Stimulated activated CD8-positive, alpha-beta memory T cell treated with anti-CD3 and anti-CD28 coated beads, Interleukin-2, amount 100 ng/mL, for 48 hours (primary cell): ENCODE measurements at places on chromosomes 12 and 14.

DNA sequence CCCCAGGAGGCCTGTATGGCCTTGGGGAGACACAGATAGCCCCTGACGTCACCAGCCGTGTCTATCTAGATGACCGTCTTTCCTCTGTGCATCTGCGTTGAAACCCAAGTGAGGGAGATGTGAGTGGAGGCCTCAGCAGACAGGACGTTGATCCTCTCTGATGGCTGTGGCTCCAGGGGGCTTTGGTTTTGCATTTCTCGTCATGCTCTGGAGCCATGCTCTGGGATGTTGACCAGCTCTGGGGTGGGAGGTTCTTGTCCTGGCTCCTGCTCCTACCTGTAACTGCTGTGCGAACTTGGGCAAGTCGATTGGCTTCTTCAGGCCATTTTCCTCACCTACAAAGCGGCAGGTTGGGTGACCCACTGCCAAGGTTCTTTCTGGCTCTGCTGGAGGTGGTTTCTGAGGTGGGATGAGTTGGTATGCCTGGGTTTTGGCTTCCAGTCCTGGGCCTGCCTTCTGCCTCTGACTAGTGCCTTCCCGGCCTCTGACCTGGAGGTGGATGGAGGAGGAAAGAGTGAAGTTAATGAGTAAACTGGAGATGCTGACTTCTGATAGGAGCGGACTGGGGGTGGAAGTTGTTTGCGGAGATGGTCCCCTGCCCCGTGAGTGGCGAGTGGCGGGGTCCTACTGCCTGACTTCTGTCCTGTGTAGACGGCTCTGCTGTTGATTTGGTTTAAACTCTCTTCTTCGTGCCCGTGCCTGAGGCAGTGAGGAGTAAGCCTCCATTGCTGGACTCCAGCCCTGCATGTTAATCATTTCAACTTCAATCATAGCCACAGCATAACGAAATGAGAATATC, 8.4 kb downstream of the TSPAN9 start:
- no peak for DNase-seq

GRCh38 chr14:70378696-70379095, 19.2 kb upstream of the COX16 start:
- DNase-seq: no peak

GRCh38 chr14:37969511-37969979, 238.2 kb upstream of the SSTR1 start:
- no peak for DNase-seq

GRCh38 chr12:65825507-65826352, 1.4 kb downstream of the HMGA2 start:
- DNase-seq: no peak

DNA sequence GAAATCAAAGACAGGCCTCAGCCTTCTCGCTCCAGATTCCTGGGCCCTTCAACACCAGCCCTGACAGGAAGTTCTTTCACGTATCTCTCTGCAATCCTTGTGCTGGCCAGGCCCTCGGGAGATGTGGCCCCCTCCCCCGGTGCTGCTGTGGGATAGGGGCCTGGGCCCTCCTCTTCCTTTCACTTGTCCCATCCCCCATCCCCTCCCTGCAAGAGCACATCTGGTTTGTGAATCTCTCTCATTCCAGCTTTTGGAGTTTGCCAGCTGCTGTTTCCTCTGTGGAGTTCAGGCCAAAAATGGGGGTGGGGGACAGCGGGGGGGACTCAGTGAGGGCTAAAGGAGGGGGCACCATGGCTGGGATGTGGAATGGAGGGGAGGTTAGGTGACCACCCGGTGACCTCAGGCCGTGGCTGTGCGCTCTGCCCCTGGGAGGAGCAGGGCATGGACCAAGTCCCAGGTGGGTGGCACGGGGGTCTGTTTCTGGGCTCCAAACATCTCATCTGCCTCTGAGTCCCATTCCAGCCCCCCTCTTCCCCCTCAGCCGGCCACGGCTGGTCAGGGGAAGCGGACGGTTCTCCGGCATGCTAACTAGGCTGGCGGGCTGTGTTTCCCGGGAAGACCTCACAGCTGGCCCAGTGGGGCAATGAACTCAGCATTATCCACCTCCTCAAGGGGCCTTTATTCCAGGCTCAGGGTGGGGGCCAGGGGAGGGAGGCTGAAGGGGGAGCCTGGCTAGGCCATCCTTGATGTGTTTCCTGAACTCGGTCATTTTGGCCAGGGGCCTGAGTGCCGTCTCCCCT, 7.4 kb downstream of the LRP1 start:
- DNase-seq: no peak

GRCh38 chr14:58787592-58787991, 149.8 kb downstream of the DACT1 start:
- DNase-seq: no peak

DNA sequence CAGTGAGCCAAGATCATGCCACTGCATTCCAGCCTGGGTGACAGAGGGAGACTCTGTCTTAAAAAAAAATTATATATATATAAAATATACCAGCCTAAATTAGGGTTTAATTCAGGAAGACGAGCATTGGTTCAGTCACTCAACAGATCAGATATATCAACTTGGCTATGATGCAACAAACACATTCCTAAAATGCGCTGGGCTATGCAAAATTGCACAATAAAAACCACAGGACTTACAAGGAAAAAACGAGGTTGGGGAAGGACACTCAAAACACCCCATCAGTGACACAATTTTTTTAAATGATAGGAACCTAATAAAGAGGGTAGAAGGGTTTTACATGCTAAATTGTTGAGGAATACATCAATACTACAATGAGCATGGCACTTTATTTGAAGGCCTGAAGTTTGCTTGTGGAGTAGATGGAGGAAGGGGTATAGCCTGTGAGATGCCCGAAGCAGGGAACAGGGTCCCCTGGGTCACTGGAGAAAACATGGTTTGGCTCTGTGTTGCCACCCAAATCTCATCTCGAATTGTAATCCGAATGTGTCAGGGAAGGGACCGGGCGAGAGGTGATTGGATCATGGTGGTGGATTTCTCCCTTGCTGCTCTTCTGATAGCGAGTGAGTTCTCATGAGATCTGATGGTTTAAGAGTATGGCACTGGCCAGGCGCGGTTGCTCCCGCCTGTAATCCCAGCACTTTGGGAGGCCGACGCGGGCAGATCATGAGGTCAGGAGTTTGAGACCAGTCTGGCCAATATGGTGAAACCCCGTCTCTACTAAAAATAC, 71.2 kb downstream of the TNFAIP2 start:
- no peak for DNase-seq

GRCh38 chr12:124086299-124086898, 113.4 kb downstream of the ZNF664 start:
- no peak for DNase-seq

GRCh38 chr12:67299526-67299925, 30.4 kb downstream of the CAND1 start:
- DNase-seq: no peak

- DNase-seq: no peak
Measured at GRCh38 chr14:38201137-38201828, 6.4 kb upstream of the SSTR1 start.

- DNase-seq: no peak
Measured at GRCh38 chr12:128009108-128009507, 257.9 kb upstream of the TMEM132C start.

DNA sequence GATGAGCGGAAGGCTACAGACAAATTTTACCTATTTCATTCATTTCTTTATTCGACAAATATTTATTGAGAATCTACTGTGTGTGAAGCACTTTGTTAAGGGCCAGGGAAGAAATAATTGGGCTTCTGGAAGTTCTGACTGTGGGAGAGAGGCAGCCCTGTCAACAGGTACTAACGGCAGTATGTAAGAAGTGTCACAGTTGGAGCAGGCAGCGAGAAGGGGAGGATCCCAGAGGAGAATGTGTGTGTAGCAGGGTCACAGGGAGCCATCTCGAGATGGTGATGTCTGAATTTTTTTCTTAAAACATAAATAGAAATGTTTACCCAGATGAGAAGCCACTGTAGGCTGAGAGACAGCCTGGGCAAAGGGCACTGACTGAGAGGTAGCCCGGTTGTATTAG, 163.3 kb upstream of the SLC38A2 start:
- no peak for DNase-seq

DNA sequence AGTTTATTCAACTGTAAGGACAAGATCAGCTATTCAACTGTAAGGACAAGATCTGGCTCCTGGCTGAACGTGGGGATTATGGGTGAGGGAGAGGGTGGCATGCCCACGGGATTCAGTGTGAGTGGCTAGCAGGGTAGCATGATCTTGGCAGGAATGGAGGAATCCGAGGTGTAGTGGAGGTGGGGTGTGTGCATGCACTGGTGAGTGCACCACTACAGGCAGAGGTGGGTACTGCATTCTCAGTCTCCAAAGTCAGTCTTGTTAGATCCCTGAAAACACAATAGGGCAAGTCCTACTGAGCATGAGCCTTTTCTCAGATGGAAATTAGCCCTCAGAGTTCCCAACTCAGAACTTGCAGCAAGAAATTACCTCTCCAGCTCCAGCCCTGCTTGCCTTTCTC, 32.2 kb upstream of the DCD start:
- DNase-seq: no peak

- peak; percentile 95 for DNase-seq
Measured at GRCh38 chr12:100200463-100201181, at the start of gene ACTR6. Gene ACTR6, plus strand, starts transcription at chr12:100200815. Its CDS starts 37 bp downstream, at chr12:100200852.

GRCh38 chr12:89695830-89696229, 12.8 kb downstream of the ATP2B1 start:
- DNase-seq: no peak

DNA sequence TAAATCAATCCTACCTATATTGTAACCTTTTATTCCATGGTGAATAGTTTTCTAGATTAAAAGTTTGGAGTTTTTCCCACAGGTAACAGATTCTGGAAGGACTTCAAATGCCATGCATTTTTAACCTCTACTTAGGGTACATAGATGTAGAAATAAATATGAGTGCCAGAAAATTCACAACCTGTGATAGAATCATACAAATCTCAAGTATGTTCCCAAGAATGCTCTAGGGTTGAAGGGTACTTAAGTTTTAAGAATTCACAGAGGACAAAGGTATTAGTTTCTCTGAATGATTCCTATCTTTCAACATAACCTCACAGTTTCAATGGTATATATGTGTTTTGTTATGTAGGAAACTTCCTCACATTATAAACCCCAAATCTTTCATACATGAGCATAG, 511.3 kb downstream of the TMEM117 start:
- no peak for DNase-seq

DNA sequence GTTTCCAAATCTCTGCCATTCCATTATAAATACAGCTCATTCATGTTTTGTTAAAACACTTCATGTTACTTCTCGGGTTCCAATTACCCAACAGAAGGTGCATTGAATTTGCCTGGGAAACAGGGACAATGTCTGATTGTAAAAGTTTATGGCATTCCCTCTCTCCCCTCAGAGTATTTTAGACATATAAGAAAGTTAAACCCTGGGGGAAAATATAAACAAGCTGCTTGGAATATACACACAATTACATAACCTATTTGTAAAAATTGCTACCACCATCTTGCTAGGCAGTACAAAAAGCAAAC, 60.0 kb downstream of the BTG1 start:
- no peak for DNase-seq

GRCh38 chr14:91477388-91477787, 32.7 kb downstream of the PPP4R3A start:
- no peak for DNase-seq

DNA sequence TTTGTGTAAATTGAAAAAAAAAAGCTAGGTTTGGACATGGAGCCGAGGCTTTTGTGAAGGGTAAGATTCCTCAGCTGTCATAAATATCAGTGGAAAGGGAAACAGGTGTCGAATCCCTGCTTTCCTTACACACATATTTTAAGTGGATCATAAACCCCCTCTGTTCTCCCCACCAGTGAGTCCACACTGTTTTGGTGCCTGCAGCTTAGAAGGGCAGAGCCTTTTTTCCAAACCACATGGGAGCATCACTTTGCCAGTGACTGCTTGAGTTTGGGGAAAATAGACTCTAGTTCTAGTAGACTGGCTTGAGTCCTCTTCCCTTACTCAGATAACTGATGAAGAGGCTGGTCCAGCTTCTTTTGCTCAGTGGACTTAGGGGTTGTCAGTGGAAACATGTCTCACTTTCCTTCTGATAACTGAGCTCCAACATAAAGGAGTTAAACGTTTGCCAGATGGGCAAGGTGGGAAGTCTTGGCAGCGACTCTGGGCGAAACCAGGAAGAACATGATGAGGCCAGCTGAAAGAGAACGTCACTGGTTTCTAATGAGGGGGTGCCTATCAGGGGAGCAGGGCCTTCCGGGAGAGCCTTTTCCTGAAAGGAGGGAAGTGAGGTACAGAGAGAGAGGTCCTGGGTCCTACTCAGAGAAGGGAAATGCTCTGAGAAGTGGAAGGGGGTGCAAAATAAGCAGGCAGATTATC, 168.1 kb upstream of the PARP11 start:
- no peak for DNase-seq

DNA sequence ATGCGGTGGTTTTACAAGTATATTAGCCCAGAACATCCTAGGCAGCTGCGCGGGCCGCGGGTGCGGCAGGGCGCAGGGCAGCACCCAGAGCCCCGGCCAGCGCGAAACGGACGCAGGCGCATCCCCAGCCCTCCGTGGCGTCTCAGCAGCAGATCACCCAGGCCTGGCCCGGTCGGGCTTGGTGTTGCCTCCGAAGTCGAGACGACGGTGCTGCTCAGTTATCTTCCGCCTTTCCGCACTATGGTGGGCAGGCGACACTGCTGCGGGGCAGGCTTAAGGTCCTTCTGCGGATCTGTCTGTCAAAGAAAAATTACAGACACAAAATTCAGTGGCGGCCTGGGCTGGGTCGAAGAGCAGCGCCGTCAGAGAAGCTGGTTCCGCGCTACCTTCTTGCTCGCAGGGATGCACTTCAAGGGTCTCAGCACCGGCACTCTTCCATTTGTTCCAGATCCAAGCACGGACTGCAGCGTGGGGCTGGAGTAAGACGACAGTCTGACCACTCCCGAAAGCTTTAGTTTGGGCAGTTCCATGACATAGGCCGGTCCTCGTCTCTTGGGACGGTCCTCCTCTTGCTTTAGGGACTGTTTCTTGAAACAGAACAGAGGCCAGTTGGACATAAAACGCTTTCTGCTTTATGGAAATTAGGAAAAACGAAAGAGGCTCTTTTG, 75.8 kb downstream of the MOK start:
- DNase-seq: no peak

- no peak for DNase-seq
Measured at GRCh38 chr12:83793616-83794015, 1106.9 kb downstream of the TMTC2 start.

DNA sequence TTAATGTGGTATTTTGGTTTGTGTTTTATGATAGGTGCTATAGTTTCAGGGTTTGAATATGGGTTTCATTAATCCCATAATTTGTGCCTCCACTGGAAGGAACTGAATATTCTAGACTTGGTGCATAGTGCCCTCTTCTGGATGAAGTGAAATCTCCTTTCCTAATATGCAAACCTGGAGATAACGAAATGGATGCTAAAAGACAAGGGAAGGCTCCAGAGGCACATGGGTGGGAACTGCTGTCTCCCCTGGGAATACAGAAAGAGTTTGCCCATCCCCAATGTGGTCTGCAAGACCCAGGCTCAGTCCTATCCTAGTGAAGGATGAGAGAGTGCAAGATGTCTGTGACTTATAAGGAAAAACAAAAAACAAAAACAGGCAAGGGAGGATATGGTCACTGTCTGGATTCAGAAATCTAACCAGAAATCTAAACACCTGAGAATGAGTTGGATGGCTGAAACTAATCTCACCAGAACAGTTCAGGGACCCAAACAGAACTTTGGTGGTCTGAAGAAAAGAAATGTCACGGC, 142.3 kb upstream of the TMPO start:
- DNase-seq: no peak
